Gastroesophageal sphincter (tissue), 4 donors: ENCODE measurements at places on chromosomes 5 and 9. TPM values are rescaled to one million over a fixed set of nuclear protein-coding genes. Genes with fewer than 3 reads are reported as not detected.

The PIP5K1B gene
- total RNA-seq = 0.67 TPM

The DAB2 gene
- 121 TPM for total RNA-seq

The ELAVL2 gene
- total RNA-seq = 0.62 TPM

The CTXN3 gene
- not detected for total RNA-seq

The TIFAB gene
- total RNA-seq = not detected

The PCDHGB2 gene
- 4.3 TPM for total RNA-seq

The ZFAND5 gene
- total RNA-seq = 371 TPM
